ENCODE measurements at places on chromosomes 12 and 14.
A peak's percentile ranks its signal among the peaks of the same experiment; 100 is the strongest.

- DNase-seq: no peak
Measured at GRCh38 chr14:64954491-64955240, 12.1 kb upstream of the GPX2 start.

DNA sequence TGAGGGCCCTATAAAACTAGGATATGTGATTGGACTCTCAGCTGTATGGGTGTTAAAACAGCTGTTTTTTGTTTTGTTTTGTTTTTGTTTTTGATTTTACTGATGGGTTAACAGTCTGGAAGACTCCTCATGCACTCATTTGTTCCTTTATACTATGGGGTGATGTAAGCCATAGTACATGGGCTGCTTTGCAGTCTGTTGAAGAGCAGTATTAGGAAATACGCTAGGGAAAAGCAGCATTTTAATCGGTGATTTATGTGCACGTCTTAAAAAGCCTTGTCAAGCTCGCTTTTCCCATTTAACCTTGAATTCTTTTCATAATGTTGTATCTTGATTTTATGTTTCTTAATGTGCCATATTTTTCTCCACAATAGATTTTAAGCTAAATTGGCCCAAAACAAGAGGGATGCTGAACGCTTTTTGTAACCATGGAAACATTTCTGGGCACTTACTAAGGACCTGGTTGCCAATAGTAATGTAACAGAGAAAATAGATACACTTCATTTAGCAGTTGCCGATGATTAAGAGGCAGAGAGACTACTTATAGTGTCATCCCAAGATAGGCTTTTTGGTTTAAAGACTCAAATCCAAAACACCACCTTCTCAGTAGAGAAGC, 244.0 kb downstream of the SNAPC1 start:
- DNase-seq: no peak

GRCh38 chr12:25557830-25558436, 4.8 kb upstream of the LMNTD1 start:
- DNase-seq: no peak

DNA sequence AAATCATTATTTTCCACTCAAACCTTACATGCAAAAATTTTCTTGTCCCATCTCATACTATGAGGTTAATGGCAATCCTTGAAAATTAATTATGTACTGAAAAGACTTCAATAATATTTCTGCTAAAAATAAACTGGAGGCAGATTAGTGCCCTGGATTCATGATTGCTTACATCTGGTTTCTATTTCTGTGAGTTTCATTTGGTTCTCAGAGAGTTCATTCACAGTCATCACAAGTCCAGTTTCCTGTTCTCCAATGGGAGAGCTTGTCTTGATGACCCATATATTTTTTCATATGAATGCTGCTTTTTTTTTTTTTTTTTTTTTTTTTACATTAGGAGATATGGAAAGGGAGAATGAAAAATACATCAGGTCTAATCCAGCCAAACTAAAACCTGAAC, 6.6 kb upstream of the PTHLH start:
- DNase-seq: no peak

DNA sequence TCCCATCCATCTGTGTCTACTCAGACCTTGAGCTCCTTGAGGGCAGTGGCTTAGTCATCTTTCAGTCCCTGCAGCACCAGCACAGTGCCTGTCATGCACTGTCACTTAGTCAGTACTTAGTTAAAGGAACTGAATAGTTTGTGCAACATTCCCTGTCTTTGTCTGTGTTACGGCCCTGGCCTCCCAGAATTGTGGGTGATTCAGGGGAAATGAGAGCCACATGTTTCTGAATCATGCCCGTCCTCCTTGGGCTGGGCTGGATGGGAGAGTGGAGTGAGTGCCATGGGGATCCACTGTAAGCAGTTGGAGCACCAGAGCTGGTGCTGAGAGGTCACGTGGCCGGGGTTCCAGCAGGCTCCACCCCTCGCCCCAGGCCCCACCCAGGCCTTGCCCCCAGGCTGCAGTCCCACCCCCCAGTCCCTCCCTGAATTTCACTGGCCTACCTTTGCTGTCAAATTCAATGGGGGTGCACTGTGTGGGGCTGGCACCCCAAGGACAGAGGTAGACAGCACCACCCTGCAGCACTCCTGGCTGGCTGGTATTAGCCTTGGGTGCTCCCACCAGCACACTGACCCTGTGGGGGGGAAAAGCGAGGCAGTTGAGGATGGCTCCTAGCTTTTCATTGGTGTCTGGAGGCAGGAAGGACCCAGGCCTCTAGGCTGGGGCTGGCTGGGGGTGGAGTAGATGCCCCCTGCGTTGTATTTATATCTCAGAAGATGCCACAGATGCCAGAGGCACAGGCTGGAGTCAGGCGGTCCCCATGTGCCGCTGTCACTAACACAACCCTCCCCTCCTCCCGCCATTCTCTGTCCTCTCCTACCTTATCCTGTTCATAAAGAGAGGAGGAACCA, 7.5 kb downstream of the ITGA5 start:
- no peak for DNase-seq

- DNase-seq: no peak
Measured at GRCh38 chr12:67042697-67043131, 226.4 kb upstream of the CAND1 start.

GRCh38 chr12:75579552-75579951, 68.1 kb upstream of the KRR1 start:
- no peak for DNase-seq

GRCh38 chr14:64200170-64200569, 94.0 kb downstream of the ESR2 start:
- DNase-seq: no peak

GRCh38 chr14:104826861-104827176, 25.9 kb downstream of the ZBTB42 start:
- no peak for DNase-seq

- DNase-seq: no peak
Measured at GRCh38 chr14:61260939-61261776, 20.0 kb downstream of the TMEM30B start.

GRCh38 chr12:27351476-27351875, 18.8 kb downstream of the BMAL2 start:
- DNase-seq: no peak

DNA sequence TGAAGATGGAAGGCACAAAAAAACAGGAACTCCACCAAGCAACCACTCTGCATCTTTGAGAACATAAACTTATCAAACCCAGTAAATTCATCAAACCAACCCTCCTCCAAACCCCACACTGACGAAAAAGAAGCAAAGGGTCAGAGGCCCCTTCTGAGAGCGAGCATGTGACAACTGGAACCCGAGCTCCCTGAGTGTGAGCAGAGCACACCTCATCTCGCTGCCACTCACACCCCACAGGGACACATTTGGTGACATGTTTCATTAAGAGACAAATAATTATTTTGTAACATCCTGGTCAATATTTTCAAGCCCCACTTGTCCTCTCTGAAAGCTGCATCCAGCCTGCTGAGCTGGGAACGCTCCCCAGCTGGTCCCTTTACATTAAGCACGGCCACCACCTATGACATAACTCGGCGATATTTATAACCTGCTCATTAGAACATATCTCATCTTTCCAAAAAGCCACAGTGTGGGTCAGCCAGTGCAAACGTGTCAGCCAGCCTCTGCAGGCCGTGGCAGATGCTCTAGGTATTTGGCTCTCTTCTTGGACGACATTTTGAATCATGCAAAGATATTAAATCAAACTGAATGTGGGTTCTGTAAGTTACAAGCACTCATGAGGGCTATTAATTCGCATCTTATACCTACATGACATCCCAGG, 120.1 kb downstream of the TTC7B start:
- DNase-seq: no peak

DNA sequence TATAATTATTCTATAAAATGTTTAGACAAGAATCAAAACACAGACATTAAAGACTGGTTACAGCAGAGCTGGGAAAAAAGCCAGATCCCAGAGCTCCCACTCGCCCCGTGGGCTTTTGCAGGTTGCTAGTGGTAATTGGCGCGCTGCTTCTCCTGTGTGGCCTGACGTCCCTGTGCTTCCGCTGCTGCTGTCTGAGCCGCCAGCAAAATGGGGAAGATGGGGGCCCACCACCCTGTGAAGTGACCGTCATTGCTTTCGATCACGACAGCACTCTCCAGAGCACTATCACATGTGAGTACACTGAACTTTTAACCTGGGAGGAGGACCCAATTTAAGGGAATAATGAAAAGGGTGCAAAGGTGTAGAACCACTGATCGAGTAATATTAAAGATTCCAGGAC, 7.5 kb downstream of the TMEM52B start:
- DNase-seq: no peak

DNA sequence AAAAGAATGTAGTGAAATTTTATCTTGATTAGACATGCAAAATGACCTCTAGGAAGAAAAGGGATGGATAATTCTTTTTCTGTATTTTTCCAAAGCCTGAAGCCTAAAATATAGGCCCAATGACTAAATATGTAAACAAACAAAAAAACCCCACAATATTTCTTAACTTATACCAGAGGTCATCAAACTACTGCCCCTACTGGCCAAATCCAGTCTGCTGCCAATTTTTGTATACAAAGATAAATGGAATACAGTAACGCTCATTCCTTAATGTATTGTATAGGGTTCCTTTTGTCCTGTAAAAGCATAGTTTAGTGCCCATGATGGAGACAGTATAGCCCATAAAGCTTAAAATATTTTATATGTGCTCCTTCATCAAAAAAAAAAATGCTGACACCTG, 145.7 kb upstream of the ALG10 start:
- DNase-seq: no peak

DNA sequence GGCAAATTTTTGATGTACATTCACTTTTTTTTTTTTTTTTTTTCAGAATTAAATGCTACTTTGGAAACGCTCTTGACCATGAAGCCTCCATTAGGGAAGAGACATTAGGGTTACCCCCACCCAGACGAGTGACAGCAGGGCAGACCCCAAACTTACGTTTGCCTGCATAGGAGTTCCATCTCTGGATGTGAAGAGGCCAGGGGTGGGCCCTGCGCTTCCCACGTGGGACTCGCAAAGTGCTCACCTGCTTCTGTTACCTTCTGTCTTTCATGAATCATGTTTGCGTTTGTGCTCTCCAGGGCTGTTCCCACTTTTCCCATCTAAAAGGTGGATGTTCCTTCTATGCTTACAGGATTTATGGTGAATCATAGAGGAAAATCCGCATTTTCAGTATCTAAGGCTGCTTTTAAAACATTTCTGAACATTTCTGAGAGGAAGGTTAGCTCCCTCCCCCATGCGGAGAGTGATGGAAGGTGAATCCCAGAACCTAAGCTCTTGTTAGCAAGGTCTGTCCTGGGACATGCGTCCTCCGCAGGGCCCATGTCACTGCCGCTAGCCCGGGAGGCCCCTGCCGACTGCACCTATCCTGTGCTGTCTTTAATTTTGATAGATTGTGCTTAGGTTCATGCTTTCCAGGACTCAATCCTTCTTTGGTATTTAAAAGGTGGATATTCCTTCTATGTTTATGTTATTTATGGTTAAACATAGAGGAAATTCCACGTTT, 135.7 kb upstream of the RTL1 start:
- DNase-seq: no peak

DNA sequence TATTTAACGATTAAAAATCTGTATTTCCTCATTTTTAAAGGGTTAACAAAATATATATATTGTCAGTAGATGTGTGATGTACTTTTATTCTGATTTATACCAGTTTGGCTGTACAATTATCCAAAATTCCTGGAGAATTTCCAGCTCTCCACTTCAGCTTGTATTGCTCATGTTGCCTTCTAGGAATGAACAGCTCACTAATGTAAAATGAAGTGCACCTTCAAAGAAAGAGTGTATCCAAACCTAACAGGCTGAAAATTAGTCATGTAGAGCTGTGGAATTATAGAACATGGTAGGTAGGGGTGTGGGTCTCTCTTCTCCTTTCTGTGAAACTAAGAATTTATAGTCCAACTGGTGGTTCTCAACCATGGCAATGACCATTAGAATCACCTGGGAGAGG, 362.0 kb downstream of the ETNK1 start:
- no peak for DNase-seq

DNA sequence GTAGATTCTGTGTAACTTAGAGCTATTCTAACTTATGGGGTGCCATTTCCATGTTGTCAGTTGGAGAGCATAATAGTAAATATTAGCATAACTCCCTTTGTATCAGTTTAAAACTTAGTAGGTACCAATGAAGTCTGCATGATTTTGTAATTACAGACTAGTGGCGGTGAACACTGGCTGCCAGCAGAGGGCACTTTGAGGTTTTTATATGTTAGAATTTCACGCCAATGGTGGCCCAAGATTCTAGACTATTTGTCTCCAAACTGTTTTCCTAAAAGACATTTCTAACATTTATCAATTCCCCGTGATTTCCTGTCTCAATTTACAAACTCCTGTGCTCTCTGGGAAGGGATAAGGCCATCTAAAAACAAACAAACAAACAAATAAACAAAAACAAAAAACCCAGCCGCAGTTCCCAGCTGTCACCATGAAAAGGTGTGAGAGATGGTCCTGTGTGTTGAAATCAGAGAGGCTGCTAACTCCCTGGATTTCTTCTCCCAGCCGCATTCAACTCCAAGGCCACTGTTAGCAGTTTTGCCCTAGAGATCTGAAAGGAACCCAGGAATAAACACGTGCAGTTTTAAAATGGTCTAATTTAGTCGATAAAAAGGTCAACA, 57.6 kb downstream of the BRMS1L start:
- DNase-seq: no peak

DNA sequence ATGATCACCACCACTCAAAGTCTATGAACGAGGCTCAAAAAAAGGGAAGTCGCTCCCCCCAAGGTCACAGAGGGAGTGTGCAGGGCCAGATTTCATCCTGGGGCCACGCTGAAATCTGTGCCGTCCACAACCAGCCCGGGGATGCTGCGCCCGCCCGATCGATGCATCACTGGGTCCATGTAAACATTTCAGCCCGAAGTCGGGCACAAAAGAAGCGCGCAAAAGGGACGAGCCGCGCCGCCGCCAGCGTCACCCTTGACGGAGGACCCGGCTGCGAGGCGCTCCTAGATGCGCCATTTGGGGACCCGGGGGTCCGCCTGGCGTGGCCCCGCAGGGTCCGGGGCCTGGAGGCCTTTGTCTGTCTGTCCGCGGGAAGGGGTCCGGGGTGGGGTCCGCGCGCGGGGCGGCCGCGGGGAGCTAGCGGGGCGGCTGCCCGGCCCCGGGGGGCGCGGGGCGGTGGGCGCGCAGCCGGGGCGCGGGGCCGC, 503 bp downstream of the FBXO21 start:
- peak; percentile 53 for DNase-seq

DNA sequence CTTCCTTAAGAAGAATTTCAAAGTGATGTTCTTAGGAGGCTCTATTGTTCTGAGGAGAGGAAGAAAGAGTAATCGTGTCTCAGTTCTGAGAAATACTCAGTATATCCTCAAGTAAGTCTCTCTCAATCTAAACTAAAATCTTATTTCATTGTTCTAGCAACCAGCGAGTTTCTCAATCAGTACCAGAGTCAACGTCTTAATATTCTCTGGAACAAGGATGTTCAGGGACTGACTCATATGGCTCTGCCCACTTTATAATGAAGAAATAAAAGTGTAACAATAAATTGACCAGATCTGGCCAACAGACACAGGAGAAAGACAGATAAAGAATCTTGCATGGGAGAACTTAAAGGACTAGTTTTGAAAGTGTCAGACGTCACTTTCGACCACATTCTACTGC, 469.8 kb upstream of the FLRT2 start:
- DNase-seq: no peak
